ENCODE measurements at places on chromosomes 6 and 20.

- no peak for DNase-seq
Observed at GRCh38 chr6:124073021-124073420, 269.4 kb downstream of the NKAIN2 start.

DNA sequence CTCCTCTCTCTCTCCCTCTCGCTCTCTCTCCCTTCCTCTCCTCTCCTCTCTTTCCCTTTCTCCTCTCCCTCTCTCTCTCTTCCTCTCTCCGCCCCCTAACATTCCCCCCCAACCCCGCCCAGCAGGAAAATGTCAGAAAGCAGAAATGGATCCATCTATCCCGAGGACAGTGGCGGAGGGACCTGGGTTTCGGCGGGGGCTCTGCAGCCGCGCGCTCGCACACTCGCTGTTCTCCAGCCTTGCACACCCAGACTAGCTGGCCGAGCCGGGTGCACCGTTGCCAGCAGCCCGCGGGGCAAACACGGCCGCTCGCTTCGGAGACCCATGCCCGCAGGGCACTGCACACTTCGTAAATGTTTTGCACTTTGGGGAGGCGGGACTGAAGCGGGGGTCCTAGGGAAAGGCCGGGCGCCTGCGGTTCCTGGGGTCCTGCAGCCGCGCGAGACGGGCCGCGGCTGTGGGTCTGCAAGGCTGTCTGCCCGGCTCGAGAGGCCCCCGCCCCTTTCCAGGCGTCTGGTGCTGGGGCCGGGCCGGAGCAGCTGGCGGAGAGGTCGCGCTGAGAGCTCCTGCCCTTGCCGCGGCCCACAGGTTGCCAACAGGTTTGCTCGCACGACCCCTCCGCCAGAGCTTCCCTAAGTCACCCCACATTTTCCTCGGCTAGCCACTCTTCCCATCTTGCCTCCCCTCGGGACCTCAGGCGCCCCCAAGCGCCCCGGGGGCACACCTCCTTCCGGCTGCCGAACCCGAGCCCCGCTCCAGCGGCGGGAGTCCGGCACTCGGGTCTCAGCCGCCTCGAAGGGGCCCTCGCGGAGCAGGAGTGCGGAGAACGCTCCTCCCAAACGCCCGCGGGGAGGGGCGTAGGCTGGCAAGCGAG lies 818 bp upstream of the MDGA1 start:
- peak; percentile 63 for DNase-seq

DNA sequence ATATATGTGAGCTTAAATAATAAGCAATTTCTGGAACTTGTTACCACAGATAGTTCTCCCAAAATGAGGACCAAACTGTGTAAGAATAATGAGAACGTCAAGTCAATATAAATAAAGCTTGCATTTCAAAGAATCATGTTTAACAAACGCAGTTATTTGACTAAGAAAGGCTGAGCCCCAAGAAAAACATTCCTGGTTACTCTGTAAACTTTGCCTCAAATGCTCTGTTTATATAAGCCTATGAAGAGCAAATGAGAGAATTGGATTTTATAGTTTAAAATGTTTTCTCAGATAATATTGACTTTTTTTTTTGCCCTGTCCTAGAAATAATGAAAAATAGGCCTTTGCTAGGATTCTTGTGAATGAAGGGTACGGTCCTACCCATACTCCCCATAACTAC lies 81.3 kb downstream of the C6orf52 start:
- no peak for DNase-seq

GRCh38 chr20:22004946-22005345 lies 299.5 kb downstream of the PAX1 start:
- no peak for DNase-seq

GRCh38 chr6:20610636-20611370 lies 76.5 kb downstream of the CDKAL1 start:
- DNase-seq, result no peak

- peak; percentile 5 for DNase-seq
Observed at GRCh38 chr6:617456-618100, 39.3 kb downstream of the HUS1B start.

GRCh38 chr6:31396422-31397152 lies 6.8 kb upstream of the MICA start:
- peak; percentile 89 for DNase-seq

All from CD4-positive, alpha-beta T cell treated with Interleukin-6 for 4 hours (primary cell).